Hematopoietic multipotent progenitor cell (in vitro differentiated cells): ENCODE measurements at places on chromosomes 12 and 14. TPM values are rescaled to one million over a fixed set of nuclear protein-coding genes. Genes with fewer than 3 reads are reported as not detected.

Gene RAD51AP1
- 2.2 TPM for total RNA-seq

Gene CLEC2A
- total RNA-seq, result not detected

Gene EEA1
- 1.9 TPM for total RNA-seq

Gene FOXN4
- under 0.01 TPM for total RNA-seq

Gene WNT5B
- 1.1 TPM for total RNA-seq

Gene TDP1
- 24.8 TPM for total RNA-seq
